Left ventricle myocardium inferior (tissue), 1 donor: ENCODE measurements at places on chromosomes 3 and 15. TPM values are rescaled to one million over a fixed set of nuclear protein-coding genes. Genes with fewer than 3 reads are reported as not detected.

The NXPE3 gene
- total RNA-seq, result 47.9 TPM

The CKMT1A gene
- not detected for total RNA-seq

The LRRC2 gene
- total RNA-seq, result 114 TPM

The CYP1A1 gene
- total RNA-seq, result 0.41 TPM

The CNTN3 gene
- 1.2 TPM for total RNA-seq

The STXBP5L gene
- not detected for total RNA-seq

The CLDN1 gene
- total RNA-seq, result 0.08 TPM

The ERICH6 gene
- 0.55 TPM for total RNA-seq

The CHRNA7 gene
- total RNA-seq, result 0.60 TPM

The SERPINI2 gene
- total RNA-seq, result 0.41 TPM

The LMOD3 gene
- total RNA-seq, result 154 TPM

The ADAMTS17 gene
- 0.99 TPM for total RNA-seq

The SKOR1 gene
- 0.22 TPM for total RNA-seq

The TICRR gene
- 0.08 TPM for total RNA-seq

The EAF1 gene
- total RNA-seq, result 7.6 TPM

The ITIH3 gene
- 0.55 TPM for total RNA-seq

The CXCR6 gene
- 0.33 TPM for total RNA-seq

The EFCAB12 gene
- total RNA-seq, result not detected

The SAMMSON gene
- total RNA-seq, result not detected

The VIPR1 gene
- 1.7 TPM for total RNA-seq

The PPP4R2 gene
- total RNA-seq, result 55.5 TPM

The CPNE9 gene
- total RNA-seq, result 0.16 TPM

The NECTIN3 gene
- 7.6 TPM for total RNA-seq

The CDHR4 gene
- not detected for total RNA-seq

The LSAMP gene
- total RNA-seq, result 1.2 TPM

The NUP210 gene
- total RNA-seq, result 2.8 TPM

The DUOX2 gene
- total RNA-seq, result 0.05 TPM

The RBP2 gene
- total RNA-seq, result not detected

The DPH3 gene
- 25.9 TPM for total RNA-seq

The C3orf49 gene
- total RNA-seq, result not detected

The UBAP1L gene
- 1.8 TPM for total RNA-seq

The FAM162A gene
- total RNA-seq, result 141 TPM

The SPINT1 gene
- total RNA-seq, result 0.55 TPM

The HGD gene
- 0.49 TPM for total RNA-seq

The XYLB gene
- 0.91 TPM for total RNA-seq

The DISP2 gene
- total RNA-seq, result 3.0 TPM

The AADAC gene
- total RNA-seq, result not detected

The RNU5B-1 gene
- 40.3 TPM for total RNA-seq

The GOLGA6D gene
- not detected for total RNA-seq
